ENCODE measurements at places on chromosomes 7 and 10.

DNA sequence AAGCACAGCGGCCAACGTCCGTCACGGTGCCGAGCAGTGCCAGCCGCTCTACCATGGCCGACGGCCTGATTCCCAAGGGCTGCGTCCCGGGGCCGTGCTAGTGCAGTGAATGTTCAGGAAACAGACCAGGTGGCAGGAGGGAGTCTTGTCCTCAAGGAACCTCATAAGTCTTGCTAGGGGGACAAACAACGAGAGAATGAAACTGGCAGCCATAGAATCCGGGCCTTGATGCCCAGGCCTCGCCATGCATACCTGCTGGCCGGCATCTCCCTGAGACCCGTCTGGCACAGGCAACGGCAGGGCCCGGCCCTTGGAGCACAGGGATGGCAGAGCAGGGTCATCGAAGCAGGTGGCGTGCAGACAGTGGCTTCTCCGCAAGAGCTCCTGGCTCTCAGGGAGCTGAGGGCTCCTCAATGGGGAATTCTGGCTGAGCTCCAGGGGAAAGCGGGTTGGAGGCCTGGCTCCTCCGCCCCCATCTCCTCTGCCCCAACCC is 58.8 kb downstream of the DIP2C start:
- H3K27ac ChIP-seq, result no peak overlapping the region
- no peaks in the 10 kb centered on the region for H3K4me1 ChIP-seq
- H3K27me3 ChIP-seq, result no peaks in the 10 kb centered on the region
- H3K4me3 ChIP-seq, result no peak overlapping the region

GRCh38 chr7:105352018-105352612 is 36.6 kb downstream of the SRPK2 start:
- DNase-seq, result no peak
- H3K36me3 ChIP-seq, result no peaks in the 10 kb centered on the region
- H3K27ac ChIP-seq, result no peak overlapping the region
- no peaks in the 10 kb centered on the region for H3K27me3 ChIP-seq
- no peak overlapping the region for H3K4me3 ChIP-seq

DNA sequence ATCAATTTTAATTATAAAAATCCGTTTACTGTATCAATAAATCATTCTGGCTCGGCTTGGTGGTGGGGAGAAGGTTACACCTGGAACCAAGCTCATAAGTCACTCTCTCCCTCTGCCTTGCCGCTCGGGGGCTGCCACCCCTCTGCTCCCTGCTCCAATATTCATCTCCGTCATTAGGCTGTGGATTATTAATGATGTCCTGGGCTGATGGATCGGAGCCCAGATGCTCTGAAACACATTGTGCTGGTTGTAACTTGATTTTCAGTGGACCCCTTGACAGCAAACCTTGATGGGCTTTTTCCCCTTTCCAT is 314.2 kb downstream of the PLXNA4 start:
- no peak overlapping the region for H3K4me3 ChIP-seq
- no peaks in the 10 kb centered on the region for H3K36me3 ChIP-seq
- no peak overlapping the region for H3K27ac ChIP-seq
- DNase-seq, result no peak
- H3K4me1 ChIP-seq, result no peaks in the 10 kb centered on the region
- no peaks in the 10 kb centered on the region for H3K27me3 ChIP-seq

DNA sequence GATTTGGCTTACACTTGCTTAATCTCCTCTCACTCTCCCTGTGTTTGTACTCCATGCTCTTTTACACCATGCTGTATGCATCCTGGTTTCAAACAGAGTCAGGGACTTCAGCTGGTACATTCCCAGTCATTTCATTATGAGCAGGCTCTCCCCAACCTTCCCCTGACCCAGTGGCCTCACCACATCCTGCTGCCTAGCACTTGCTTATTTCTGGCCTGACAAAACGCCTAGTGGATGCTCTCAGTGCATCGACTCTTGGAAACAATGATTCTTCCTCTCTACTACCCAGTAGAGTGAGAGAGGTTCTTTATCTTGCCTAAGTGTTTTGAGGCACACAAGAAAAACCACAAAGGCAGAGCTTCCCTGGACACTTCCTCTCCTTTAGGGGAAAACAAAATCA is 63.4 kb downstream of the CAV1 start:
- no peaks in the 10 kb centered on the region for H3K36me3 ChIP-seq
- no peaks in the 10 kb centered on the region for H3K27me3 ChIP-seq
- H3K27ac ChIP-seq, result no peak overlapping the region
- H3K4me1 ChIP-seq, result peaks cover 2% of the 10 kb centered on the region
- no peak overlapping the region for H3K4me3 ChIP-seq
- peak; percentile 35 for DNase-seq

GRCh38 chr10:77828377-77828776 is 98.2 kb downstream of the DLG5 start:
- H3K36me3 ChIP-seq, result peaks cover 20% of the 10 kb centered on the region
- DNase-seq, result no peak
- no peaks in the 10 kb centered on the region for H3K4me1 ChIP-seq
- no peak overlapping the region for H3K4me3 ChIP-seq

GRCh38 chr10:73940634-73941221 is 29.8 kb downstream of the PLAU start:
- H3K36me3 ChIP-seq, result no peaks in the 10 kb centered on the region
- no peak overlapping the region for H3K4me3 ChIP-seq
- no peaks in the 10 kb centered on the region for H3K4me1 ChIP-seq
- H3K27me3 ChIP-seq, result no peaks in the 10 kb centered on the region

GRCh38 chr7:159172400-159172799 is 27.7 kb upstream of the VIPR2 start:
- DNase-seq, result no peak
- H3K4me1 ChIP-seq, result no peaks in the 10 kb centered on the region
- no peaks in the 10 kb centered on the region for H3K36me3 ChIP-seq
- no peak overlapping the region for H3K4me3 ChIP-seq
- H3K27me3 ChIP-seq, result no peaks in the 10 kb centered on the region

DNA sequence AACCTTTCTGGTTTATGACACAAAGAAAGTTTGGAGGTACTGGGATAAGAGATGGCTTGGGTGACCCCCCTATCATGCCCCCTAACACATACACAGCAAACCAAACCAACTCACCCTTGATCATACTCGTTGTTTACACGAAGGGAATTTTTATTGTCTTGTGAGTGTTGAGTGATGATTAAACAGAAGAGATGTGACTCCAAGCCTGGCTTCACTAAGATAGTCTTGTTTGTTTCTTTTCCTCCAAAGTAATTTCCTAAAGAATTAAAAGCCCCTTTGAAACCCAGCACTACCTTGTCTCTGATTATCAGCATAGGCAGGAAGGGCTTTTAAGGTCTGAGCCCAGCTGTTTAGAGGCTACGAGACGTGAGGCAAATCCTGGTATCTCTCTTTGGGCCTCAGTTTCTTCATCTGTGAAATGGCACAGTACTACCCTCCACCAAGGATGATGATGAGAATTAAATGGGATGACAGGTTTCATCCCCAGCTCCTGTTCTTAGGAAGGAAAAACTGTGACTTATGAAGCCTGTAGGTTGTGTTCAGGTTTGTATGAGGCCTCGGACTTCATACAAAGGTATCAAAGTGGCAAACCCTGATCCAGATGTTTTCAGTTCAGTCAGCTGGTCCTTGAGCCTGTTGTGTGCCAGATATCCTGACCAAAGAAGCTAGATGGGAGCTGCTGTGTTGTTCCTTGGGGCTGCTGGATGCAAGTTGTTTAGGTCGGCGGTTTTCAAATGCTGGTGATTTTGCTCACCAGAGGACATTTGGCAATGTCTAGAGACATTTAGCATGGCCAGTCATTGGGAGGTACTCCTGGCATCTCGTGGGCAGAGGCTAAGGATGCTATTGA is 51.8 kb downstream of the TCF7L2 start:
- no peak overlapping the region for H3K27ac ChIP-seq
- no peaks in the 10 kb centered on the region for H3K27me3 ChIP-seq
- peaks cover 2% of the 10 kb centered on the region for H3K4me1 ChIP-seq

- peaks cover 18% of the 10 kb centered on the region for H3K4me1 ChIP-seq
- no peak overlapping the region for H3K4me3 ChIP-seq
- H3K36me3 ChIP-seq, result peaks cover 4% of the 10 kb centered on the region
- H3K27me3 ChIP-seq, result no peaks in the 10 kb centered on the region
- H3K27ac ChIP-seq, result peak overlapping the region; percentile 78
- peak; percentile 64 for DNase-seq
Observed at GRCh38 chr10:75208181-75208580, 2.4 kb upstream of the VDAC2 start.

- no peak overlapping the region for H3K4me3 ChIP-seq
- no peaks in the 10 kb centered on the region for H3K36me3 ChIP-seq
- H3K27ac ChIP-seq, result no peak overlapping the region
- peaks cover 90% of the 10 kb centered on the region for H3K27me3 ChIP-seq
- no peaks in the 10 kb centered on the region for H3K4me1 ChIP-seq
- no peak for DNase-seq
Observed at GRCh38 chr7:155374276-155375252, 76.9 kb downstream of the INSIG1 start.

GRCh38 chr10:34163075-34163905 is 651.8 kb downstream of the PARD3 start:
- H3K27ac ChIP-seq, result no peak overlapping the region
- peaks cover 4% of the 10 kb centered on the region for H3K4me1 ChIP-seq
- DNase-seq, result peak; percentile 62
- no peak overlapping the region for H3K4me3 ChIP-seq

DNA sequence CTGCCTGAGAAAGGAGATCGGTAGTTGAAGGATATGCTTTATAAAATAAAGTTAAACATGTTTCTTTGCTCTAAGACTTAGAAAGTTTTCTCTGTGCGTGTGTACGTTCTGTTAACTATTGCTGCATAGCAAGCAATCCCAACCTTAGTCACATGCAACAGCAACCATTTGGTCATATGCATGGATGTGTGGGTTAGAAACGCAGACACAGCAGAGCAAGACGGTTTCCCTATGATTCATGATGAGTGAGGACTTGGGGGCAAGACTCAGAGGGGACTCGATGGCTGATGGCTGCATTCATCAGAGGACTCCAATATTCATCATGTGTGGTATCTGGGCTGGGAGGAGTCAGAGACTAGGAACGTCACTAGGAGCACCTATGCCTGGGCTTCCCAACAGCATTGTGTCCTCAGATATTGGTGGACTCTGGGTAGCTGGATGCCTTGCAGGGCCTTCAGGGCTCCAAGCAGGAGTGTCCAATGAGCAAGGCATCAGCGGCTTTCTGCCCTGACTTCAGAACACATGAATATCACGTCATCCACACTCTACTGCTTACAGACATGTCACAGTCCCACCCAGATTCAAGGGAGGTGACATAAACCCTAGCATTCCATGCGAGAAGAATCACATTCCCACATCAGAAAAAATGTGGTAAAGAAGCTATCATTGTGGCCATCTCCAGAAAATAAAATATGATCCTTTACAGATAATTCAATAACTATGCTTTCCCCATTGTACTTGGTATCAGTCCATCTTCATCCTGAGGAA is 731.2 kb downstream of the TNS3 start:
- H3K27me3 ChIP-seq, result no peaks in the 10 kb centered on the region
- H3K4me1 ChIP-seq, result no peaks in the 10 kb centered on the region
- H3K36me3 ChIP-seq, result no peaks in the 10 kb centered on the region
- H3K4me3 ChIP-seq, result no peak overlapping the region
- no peak overlapping the region for H3K27ac ChIP-seq

GRCh38 chr10:102919246-102919959 is 1.3 kb downstream of the CNNM2 start:
- DNase-seq, result peak; percentile 59
- no peak overlapping the region for H3K27ac ChIP-seq
- H3K4me1 ChIP-seq, result peaks cover 6% of the 10 kb centered on the region
- no peaks in the 10 kb centered on the region for H3K36me3 ChIP-seq
- H3K4me3 ChIP-seq, result peak overlapping the region; percentile 94

- H3K27me3 ChIP-seq, result no peaks in the 10 kb centered on the region
- H3K4me3 ChIP-seq, result no peak overlapping the region
- no peak overlapping the region for H3K27ac ChIP-seq
- DNase-seq, result no peak
- H3K36me3 ChIP-seq, result no peaks in the 10 kb centered on the region
- no peaks in the 10 kb centered on the region for H3K4me1 ChIP-seq
Observed at GRCh38 chr7:55242613-55243012, 122.5 kb upstream of the LANCL2 start.

DNA sequence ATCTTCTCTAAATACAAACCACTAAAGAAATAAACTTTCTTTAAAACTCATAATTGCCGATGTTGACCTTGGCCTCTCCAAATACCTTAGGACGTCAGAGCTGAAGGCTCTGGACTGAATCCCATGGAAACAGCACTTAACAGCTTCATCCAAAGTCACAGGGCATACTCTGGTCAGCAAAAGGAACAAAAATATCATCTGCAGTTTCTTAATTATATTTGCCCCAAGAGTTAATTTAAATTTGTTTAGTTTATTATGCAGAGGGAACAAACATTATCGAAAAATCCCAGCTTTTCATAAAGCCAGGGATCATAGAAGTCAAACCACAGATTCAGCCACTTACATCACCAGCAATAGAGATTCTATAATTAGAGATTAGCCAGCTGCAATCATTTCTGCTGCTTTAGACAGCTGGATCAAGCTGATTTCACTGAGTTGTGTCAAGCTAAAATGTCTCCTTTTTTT is 20.5 kb upstream of the FAM13C start:
- no peaks in the 10 kb centered on the region for H3K27me3 ChIP-seq
- no peak overlapping the region for H3K4me3 ChIP-seq
- no peaks in the 10 kb centered on the region for H3K4me1 ChIP-seq
- DNase-seq, result no peak
- no peaks in the 10 kb centered on the region for H3K36me3 ChIP-seq
- no peak overlapping the region for H3K27ac ChIP-seq

DNA sequence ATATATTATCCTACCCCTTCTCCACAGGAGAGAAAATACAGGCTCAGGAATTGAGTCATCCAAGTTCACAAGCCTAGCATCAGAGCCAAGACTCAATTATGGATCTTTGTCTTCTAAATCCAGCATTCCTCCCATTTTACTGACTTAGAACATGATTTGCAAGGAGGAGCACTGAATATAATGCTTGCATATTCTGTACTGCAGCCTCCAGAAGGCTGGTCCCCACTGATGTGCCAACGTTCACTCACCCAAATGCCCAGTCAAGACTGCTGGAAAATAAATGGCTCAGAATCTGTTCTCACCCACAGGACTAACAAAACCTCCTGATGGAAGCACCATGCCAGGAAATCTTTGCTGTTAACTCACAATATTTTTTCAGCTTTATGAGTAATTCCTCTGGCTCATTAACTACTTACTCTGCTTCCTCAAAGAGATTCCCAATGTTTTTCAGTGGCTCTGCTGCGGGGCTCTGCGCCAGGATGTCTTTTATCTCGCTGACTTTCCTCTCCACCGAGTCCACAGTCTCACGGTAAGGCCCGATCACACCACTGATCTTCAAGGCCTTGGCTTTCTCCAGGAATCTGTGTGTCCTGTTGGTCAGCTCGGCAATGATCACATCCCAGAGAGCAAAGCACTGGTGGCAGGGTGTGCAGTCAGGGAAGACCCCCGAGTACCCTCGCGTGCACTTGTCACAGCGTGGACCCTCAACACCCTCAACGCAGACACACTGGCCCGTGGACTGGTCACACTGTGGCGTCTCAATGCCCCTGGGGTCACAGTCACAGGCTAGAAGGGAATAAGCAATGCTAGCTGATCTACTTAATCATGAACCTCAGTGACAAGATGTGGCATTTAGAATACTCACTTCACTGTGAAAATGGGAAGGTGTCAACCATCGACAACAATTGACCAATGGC is 48.8 kb downstream of the DLD start:
- H3K4me3 ChIP-seq, result no peak overlapping the region
- no peak for DNase-seq
- no peaks in the 10 kb centered on the region for H3K4me1 ChIP-seq
- no peaks in the 10 kb centered on the region for H3K27me3 ChIP-seq

GRCh38 chr10:98255146-98255877 is 12.7 kb downstream of the LOXL4 start:
- no peak overlapping the region for H3K4me3 ChIP-seq
- DNase-seq, result no peak
- H3K4me1 ChIP-seq, result no peaks in the 10 kb centered on the region
